ENCODE measurements at places on chromosomes 4 and X.

DNA sequence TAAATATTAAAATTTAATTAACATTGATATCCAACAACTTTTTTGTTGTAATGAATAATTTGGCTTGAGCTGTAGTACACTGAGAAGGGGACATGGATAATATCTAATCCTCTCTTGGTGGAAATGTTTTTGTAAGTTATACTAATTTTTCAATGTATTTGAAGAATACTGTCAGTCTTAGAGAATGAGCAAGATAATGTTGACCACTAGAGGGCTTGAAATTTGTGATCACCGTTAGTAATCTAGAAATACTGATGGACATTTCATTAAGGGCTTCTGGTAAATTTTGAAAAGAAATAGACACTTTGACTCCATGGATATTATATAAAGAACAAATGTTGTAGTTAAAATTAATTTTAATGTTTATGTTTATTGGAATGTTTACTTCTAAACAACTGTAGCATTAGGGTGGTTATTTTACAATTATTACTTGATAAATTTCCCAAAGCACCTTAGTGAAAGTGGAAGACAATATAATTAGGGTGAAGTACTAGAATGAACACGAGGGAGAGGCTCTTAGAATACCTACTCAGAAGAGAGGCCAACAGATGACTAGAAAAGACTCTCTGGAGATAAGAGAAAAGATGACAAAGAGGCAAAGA lies 20.0 kb upstream of the CAMK2D start:
- peak; percentile 51 for DNase-seq

GRCh38 chr4:187183346-187183745 lies 459.7 kb upstream of the FAT1 start:
- DNase-seq, result peak; percentile 72

GRCh38 chrX:31551913-31552312 lies 480.1 kb upstream of the FTHL17 start:
- no peak for DNase-seq

DNA sequence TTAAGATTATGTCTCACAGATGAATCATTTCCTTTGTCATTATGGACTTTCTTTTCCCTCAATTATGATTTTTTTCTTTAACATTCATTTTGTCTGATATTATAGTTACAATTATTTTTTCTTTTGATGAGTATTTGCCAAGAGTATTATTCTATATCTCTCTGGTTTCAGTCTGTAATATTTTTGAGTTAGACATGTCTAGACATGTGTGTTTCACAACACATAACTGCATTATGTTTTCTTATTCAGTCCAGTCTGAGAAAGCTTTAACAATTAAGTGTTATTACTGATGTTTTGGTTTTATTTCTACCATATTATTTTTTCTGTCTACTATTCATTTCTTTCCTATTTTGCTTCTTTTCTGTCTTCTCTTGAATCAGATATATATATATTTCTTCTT lies 108.3 kb upstream of the MID1IP1 start:
- DNase-seq, result no peak

- no peak for DNase-seq
These were observed 56.5 kb downstream of the STAG2 start for GRCh38 chrX:124018023-124018422.

DNA sequence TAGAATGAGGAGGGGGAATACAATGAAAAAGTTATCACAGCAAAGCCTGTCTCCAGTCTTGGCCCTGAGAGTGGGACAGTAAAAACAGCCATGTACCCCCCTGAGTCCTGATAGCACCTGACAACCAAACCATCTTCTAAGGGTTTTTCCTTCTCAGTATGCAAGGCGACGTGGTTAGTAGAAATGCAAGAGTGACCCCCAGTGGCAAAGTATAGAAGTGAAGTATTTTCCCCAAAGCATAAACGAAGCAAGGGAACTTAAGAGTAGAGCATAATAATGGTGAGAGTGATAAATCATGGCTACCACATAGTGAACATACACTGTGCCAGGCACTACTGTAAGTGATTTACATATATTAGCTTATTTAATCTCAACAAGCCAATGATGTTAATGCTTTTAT lies 52.8 kb downstream of the FAM47C start:
- peak; percentile 21 for DNase-seq

DNA sequence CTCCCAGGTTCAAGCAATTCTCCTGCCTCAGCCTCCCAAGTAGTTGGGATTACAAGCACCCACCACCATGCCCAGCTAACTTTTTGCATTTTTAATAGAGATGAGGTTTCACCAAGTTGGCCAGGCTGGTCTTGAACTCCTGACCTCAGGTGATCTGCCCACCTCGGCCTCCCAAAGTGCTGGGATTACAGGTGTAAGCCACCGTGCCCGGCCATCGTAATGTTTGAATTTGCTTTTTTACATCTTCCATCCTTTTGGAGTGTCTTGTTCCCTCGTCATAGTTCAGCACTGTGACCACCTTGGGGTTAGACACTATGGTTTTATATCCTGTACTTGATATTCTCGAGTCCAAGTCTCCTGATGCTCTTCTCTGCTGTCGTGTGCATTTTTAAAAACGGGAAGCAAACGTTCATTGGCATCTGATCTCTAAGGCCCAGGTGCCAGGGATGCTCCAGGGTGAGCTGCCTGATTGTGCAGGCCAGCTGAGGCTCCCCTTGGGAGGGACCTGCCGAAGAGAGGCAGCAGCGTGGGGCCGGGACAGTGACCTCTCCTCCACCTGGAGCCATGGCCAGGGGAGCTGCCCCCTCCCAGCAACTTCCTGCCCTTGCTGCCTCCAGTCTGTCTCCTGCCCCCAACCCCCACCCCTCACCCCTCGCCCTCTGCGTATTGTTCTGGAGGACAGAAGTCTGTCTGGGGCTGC lies 16.7 kb downstream of the DGKQ start:
- DNase-seq, result no peak

GRCh38 chr4:114597410-114598115 lies 1.0 kb upstream of the UGT8 start:
- no peak for DNase-seq

GRCh38 chrX:74535408-74536151 lies 78.8 kb downstream of the RLIM start:
- peak; percentile 73 for DNase-seq

DNA sequence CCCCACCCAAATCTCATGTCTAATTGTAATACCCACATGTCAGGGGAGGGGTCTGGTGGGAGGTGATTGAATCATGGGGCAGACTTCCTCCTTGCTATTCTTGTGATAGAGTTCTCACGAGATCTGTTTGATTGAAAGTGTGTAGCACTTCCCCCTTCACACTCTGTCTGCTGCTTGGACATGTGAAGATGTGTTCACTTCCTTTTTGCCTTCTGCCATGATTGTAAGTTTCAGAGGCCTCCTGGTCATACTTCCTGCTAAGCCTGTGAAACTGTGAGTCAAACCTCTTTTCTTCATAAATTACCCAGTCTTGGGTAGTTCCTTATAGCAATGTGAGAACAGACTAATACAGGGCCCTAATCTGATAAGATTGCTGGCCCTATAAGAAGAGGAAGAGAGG lies 1514.8 kb downstream of the RPA4 start:
- no peak for DNase-seq

GRCh38 chr4:37555322-37555721 lies 130.9 kb downstream of the RELL1 start:
- no peak for DNase-seq

GRCh38 chrX:40908026-40908425 lies 172.7 kb upstream of the MED14 start:
- DNase-seq, result peak; percentile 30

DNA sequence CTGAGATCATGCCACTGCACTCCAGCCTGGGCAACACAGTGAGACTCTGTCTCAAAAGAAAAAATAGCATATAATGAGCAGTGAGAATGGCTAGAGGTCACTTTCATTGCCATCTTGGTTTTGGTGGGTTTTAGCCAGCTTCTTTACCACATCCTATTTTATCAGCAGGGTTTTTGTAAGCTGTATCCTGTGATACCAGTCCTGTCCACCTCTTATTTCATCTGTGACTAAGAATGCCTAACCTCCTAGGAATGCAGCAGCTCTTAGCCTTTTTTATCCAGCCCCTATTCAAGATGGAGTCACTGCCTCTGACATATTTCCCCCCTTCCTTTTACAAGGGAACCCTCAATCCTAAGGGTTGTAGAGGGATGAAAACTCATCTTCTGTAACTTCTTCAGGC lies 26.1 kb upstream of the IGFBP7 start:
- peak; percentile 62 for DNase-seq

- DNase-seq, result no peak
These were observed 119.0 kb upstream of the WDR17 start for GRCh38 chr4:175946472-175947116.

- DNase-seq, result no peak
These were observed 15.2 kb downstream of the ASB11 start for GRCh38 chrX:15299941-15300851.

GRCh38 chr4:53021754-53022512 lies 159.8 kb downstream of the RASL11B start:
- no peak for DNase-seq

GRCh38 chr4:112673076-112673475 lies 36.1 kb downstream of the LARP7 start:
- no peak for DNase-seq

- no peak for DNase-seq
These were observed 364.5 kb upstream of the MAD2L1 start for GRCh38 chr4:120431180-120431579.

DNA sequence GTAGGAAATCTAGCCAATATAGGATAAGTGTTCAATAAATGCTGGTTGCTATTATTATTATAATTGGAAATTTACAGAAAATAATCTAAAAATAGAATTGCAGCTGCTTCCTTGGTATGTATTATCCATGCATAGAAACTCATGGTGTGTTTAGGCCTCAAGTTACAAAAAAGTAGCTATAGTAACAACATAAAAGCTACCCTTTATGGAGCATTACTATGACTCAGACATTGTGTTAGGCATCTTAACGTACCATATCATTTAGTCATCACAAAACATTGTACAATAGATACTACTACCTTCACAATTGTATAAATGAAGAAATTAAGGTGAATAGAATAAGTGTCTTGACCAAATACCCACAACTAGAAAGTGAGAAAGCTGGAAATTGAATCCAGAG lies 126.9 kb upstream of the NRK start:
- peak; percentile 62 for DNase-seq

GRCh38 chr4:123257591-123257990 lies 139.0 kb upstream of the SPRY1 start:
- DNase-seq, result no peak

DNA sequence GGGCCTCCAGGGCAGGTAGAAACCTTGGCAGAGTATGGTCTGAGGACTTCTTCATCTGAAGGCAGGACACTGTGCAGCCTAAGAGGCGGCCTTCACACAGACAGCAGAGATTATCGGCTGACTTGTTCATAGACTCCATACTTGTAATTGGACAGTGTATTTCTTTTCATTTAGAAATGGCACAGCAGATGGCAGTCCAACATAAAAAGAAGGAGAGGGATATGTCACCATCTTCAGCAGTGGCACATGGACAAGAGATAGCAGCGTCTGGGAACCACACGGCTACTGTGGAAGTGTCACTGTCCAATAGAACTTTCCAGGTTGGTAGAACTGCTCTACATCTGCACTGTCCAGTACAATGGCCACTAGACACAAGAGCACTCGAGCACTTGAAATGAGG lies 21.7 kb upstream of the GEMIN8 start:
- no peak for DNase-seq

GRCh38 chrX:1239681-1240142 lies 27.3 kb upstream of the CRLF2 start:
- no peak for DNase-seq

DNA sequence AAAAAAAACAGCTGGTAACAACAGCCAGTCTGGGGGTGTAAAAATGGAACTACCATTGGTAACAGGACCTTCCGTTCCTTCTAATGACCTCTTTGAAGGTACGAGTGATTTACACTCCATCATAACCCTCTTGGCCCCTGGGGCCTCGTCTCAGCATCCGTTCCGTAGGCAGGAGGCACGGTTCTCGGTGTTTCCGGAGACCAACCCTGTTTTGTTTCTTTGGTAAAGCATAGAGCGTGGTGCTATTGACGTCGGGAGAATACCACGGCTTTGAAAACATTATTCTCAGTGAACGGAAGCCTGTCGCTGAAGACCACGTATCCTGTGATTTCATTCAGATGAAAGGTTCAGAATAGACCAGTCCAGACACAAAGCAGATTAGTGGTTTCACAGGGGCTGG lies 198.9 kb downstream of the ASMT start:
- DNase-seq, result no peak

GRCh38 chrX:20421697-20422096 lies 155.0 kb upstream of the RPS6KA3 start:
- no peak for DNase-seq

DNA sequence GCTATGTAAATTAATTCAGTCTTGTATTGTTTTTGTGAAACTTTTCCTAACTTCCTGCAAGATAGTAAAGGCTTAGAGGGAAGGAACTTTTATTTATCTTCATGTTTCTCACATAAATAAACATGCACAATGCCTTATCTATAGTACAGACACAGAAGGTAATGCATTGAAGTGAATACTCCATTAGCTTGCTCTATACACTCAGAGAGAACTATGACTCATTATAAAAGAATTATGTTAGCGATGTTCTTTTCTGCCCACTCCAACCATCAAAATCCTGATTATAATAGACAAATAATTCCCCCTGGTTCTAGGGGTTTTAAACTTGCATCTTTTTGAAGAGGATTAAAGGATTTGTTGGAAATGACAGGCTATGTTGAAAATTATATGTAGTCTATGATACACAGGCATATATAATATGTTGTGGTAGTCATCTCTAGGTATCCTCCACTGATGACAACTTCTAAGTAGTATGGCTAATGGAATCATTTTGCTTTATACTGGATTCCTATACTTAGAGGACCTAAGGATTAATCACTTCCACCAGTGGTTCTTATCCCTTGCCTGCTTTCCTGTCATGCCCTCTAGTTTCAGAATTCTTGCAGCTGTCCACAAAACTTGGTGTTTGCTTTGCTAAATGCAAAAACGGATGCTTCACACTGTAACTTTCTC lies 115.7 kb downstream of the NDST4 start:
- DNase-seq, result peak; percentile 17

DNA sequence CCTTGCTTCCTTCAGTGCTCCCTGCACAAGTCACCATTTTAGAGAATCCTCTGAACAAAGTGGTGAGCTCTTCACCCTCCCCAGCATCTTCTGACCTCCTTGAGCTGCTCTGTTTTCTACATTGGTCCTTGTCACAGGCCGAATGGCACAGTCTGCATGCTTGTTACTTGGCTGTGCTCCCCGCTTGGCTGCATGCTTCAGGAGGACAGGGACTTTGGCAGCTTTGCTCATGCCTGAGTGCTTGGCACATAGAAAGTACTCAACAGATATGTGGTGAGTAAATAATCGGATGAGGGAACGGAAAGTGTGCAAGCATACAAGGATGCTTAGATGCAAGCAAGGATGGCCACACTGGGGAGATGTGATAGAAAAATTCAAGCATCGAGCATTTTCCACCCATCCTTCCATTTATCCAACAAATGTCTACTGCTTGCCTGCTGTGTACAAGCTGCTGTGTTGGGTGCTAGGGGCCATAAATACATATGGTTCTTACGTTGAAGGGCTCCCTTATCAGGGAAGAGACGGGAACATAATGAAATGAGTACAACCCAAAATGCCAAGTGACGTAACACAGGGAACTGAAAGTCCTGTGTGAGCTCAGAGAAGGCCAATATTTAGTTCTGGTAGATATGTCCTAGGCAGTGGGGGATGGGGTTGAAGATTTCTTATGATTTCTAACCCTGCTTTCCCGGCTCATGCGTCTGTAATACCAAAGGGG lies 31.2 kb downstream of the SLC2A9 start:
- no peak for DNase-seq

GRCh38 chr4:61666244-61666643 lies 466.1 kb downstream of the ADGRL3 start:
- DNase-seq, result peak; percentile 25

- no peak for DNase-seq
These were observed 17.6 kb downstream of the MAB21L2 start for GRCh38 chr4:150599547-150599946.
